ENCODE measurements at places on chromosomes 11 and 22.
A peak's percentile ranks its signal among the peaks of the same experiment; 100 is the strongest.

DNA sequence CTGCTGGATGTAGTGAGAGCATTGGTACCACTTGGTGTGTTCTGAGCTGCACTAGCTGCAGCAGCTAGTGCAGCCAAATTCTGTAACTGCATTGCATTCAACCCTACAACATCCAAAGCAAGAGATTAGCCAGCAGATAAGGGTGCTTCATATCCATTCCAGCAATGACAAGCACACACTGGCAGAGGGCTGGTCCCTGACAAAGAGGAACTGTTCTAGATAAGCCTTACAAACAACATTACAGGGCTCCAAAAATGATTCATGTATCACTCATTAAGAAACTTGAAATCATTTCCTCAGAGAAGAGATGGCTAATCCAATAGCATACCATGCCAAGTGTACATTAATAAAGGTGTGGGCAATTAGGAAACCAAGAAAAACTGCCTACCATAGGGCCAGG is 28.4 kb upstream of the RAPSN start:
- DNase-seq = peak; percentile 91

DNA sequence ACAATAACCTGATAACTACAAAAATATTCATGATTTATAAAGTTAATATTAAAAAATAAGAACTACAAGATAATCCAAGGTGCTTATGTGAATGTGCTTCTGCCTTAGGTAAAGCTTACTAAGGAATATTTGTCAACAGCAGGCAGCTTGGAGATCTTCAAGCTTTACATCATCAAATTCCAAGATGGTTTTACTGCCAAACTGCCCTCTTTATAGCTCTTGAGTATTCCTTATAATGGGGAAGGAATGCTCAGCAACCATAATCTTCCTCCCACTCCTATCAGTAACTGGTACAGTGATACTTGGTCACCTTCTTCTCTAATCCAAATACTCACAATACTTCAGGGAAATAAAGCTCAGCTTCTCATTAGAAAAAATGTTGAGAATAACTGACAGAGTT is 30.1 kb downstream of the SBF2 start:
- DNase-seq = peak; percentile 16

DNA sequence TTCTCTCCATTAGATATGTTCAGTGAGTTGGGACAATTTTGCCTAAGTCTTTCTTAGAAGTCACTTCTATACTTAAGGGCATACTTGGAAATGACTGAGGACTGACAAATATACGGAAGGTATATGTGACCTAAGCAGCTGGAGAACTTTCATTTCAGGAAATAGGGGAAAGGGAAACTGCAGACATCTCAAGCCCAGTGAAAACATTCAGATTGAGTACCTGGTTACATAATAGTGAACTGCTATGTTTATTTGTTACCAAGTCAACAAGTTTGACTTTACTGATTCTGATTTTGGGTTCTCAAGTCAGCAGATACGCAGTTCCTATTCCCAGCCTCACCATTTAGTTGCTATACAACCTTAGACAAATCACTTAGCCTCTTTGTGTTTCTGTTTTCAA is 1173.9 kb downstream of the LRRC4C start:
- no peak for DNase-seq

DNA sequence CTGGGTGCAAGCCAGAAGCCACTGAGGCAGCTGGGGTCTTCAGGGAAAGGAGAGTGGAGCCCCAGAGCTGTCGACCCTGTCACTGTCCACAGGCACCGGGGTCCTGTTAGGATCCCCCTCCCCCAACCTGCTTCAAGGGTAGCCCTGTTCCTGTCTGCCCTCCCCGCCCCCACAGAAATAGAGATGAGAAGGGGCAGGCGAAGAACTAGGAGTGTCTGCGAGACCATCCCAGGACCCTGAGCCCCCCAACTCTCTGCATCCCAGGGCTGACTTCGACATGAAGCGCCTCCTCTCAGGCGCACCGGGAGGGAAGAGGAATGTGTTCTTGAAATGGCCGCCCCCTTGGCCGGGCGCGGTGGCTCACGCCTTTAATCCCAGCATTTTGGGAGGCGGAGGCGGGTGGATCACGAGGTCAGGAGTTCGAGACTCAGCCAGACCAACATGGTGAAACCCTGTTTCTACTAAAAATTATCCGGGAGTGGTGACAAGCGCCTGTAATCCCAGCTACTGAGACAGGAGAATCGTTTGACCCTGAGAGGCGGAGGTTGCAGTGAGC is 607 bp upstream of the ZNF70 start:
- no peak for DNase-seq

DNA sequence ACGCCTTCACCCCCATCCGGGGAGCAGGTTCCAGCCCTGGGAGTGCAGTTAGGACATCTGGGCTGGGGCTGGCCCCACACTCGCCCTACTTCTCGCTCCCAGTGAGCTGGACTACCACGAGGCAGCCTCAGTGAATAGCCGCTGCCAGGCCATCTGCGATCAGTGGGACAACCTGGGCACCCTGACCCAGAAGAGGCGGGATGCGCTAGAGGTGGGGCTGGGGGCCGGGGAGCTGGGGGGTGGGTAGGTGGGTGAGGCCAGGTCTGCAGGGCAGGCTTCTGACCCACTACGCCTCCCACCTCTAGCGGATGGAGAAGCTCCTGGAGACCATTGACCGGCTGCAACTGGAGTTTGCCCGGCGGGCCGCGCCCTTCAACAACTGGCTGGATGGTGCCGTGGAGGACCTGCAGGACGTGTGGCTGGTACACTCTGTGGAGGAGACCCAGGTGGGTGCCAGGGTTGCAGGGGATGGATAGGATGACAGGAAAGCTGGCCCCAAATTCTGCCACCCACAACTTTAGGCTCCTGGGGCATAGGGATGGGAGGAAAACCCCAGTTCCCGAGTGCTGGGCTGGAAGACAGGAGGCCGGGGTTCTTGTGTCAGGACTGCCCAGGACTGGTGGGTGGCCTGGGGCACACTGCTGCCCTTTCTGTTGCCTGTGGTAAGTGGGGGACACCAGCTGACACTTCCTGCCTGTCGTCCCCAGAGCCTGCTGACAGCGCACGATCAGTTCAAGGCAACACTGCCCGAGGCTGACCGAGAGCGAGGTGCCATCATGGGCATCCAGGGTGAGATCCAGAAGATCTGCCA is 8.3 kb downstream of the CTSF start:
- DNase-seq = no peak
